ENCODE measurements at places on chromosomes 16 and 17. TPM values are rescaled to one million over a fixed set of nuclear protein-coding genes. Genes with fewer than 3 reads are reported as not detected.

DNA sequence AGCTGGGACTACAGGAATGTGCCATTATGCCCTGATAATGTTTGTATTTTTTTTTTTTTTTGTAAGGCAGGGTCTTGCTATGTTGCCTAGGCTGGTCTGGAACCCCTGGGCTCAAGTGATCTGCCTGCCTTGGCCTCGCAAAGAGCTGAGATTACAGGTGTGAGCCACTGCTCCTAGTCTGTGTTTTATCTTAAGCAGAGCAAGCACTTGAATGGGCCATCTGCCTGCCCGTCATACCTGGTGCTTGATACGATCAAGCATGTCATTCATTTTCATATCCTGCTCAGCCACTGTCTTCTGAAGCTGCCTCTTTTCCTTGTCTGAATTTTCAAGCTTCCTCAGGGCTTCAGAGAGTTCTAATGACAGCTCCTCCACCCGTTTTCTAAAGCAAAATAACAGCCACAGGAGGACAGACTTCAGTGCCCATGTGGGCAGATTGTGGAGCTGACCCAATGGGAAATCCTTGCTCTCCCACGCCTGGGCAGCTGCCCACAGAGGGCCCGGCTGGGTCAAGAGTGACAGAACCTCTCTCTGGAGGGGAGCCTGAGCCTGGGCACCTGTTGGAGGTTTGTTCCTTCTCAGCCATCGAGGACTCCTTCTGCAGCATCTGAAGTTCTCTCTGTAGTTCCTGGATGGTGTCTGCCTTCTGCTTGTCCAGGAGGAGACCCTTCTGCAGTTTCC lies 36.5 kb downstream of the DHX38 start:
- DNase-seq, result no peak

- no peak for DNase-seq
Measured at GRCh38 chr17:63850401-63850800, 7.9 kb upstream of the SMARCD2 start.

- DNase-seq, result peak; percentile 90
Measured at GRCh38 chr17:31596382-31597323, 205.2 kb downstream of the RAB11FIP4 start.

Gene KRTAP4-4
- not detected for total RNA-seq

DNA sequence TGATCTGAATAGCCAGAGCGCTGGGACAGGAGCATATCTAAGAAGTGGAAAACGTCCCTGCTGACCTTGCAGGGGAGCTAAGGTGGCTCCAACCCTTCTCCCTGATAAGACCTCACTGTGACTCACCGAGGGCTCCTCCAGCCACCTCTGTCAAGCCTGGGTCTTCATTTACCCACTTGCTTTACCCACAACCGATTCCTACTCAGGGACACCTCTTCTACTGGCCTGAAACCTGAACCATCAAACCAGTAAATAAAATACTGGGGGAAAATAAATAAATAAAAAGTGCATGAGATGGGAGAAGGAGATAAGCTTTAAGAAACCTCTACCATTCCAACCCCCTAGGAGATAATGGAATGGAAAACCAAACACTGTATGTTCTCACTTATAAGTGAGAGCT lies 80.2 kb upstream of the ALOX12 start:
- no peak for DNase-seq

GRCh38 chr16:85905110-85906095 lies 6.4 kb downstream of the IRF8 start:
- no peak for DNase-seq

DNA sequence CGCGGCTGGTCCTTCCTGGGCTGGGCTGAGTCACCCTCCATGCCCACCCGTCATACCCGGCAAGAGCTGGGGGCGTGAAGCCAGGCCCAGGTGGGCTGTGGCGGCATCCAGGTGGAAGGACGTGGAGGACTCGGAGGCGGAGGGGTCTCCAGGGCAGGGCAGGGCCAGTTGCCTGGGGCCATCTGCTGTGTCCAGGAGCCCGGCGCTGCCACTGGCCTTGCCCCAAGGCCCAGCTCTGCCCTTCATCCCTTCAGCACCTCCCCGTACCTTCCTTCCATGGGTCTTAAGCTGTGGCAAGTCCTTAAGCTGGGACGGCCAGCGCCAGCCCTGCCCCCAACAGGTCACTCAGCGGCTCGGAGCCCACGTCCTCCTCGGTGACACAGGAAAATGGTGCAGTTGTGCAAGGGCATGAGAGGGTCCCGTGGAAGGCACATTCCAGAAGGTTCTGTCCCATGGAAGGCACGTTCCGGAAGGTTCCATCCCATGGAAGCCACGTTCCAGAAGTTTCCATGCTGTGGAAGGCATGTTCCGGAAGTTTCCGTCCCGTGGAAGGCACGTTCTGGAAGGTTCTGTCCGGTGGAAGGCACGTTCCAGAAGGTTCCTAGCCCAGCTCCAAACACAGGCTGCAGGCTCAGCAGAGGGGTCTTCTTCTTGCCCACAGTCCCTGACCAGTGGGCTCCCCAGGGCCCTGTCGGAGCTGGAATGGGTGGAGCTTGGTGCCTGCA lies 10.4 kb upstream of the CDH15 start:
- no peak for DNase-seq

DNA sequence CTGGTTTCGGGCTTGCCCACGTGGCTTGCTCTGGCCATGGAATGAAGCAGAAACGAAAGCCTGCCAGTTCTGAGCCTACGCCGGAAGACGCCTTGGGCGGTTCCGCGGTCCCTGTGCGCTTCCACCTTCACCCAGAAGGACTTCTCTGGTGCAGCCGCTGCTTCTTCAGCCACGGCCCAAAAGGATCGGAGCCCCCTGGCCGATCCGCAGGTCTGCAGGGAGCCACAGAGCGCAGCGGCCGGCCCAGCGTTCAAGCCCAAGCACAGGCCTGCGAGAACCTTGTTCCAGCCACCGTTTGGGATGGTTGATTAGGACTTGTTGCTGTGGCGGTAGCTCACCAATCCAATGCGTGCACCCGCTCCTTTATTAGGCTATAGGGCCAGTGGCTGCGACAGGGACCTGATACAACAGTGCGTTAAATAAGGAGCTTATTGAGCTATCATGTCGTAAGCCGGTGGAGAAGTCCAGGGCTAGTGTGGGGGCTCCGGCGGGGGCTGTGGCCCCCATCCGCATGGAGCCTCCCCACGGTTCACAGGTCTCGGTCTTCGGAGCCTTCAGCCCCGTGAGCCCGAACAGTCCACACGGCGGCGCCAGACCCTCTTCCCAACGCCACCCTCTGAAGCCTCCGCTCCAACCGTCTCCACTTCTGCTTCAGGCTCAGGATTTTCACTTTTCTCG lies 10.2 kb upstream of the MPP2 start:
- no peak for DNase-seq

DNA sequence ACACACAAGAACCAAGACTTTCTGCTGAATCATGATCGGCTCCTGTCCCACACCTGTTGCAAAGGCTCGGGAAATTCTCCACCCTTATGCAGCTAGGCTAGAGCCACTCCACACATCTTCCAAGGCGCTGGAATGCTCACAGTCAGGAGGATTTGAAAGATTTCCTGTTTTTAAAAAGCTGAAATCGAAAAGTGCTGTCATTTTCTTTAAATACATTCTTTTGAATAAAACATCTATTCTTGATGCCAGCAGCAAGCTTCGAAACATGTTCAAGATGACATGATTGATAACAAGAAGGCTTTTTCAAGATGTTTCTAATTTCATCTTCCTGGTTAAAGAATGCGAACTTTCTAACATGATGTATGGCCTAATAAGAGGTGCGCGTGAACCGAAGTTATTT lies 219.7 kb upstream of the CDH5 start:
- DNase-seq, result no peak

Gene ATAD5
- total RNA-seq, result 5.3 TPM

Gene PSMD11
- total RNA-seq, result 208 TPM

DNA sequence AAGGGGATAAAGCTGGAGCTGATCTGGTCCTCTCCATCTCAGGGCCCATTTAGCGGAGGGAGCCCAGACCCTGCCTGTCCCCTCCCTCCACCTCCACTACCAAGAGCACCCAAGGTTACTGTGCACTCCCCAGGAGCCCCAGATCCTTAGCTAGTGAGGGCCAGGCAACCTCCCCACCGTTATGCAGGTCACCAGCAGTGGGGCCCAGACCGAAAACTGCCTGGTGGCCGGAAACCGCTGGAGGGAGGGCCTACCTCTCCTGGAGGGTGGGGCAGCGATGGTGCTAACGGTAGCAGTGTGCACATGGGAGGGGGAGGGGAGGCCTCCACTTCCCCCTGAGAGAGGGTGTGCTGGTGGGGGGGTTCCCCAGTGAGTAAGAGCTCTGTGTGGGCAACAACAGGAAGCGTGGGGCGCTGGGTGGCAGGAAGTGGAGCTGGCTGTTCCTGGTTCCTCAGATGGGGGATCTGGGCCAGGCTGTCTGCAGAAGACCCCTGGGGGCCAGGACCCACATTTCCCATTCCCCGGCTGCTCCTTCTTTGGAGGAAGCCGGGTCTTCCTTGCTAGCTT lies 4.4 kb downstream of the FMNL1 start:
- no peak for DNase-seq

- DNase-seq, result peak; percentile 81
Measured at GRCh38 chr17:48048384-48049126, 396 bp downstream of the NFE2L1 start.

DNA sequence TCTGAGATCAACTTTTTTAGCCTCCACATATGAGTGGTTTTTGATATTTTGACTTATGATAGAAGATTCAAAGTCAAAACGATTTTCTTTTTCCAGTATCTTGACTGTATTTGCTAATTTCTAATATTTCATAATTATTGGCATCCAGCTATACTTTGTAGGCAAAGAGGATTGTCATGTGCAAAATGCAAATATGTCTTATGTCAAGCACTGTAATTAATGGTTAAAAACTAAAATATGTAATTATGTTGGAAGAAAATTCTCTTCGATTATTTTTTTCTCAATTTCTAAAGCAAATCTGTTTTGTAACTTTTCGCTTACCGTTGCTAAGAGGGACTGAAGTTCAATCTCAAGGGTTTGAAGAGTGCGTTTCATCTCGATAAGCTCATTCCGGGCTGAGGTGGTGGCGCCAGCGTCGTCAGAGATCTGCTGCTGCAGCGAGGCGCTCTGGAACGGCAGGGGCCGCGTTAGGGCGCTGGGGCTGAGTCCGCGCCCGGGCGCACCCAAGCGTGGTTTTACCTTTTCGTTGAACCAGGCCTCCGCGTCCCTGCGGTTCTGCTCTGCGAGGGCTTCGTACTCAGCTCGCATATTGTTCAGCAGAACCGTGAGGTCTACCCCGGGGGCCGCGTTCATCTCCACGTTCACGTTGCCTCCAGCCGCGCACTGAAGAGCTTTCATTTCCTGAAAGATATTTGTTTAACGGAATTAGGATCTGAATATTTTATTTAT lies 3.0 kb downstream of the KRT27 start:
- DNase-seq, result no peak

Gene CDH13
- 62.3 TPM for total RNA-seq

GRCh38 chr17:69497161-69497560 lies 82.7 kb downstream of the MAP2K6 start:
- DNase-seq, result no peak

Gene IRX5
- total RNA-seq, result 0.99 TPM

DNA sequence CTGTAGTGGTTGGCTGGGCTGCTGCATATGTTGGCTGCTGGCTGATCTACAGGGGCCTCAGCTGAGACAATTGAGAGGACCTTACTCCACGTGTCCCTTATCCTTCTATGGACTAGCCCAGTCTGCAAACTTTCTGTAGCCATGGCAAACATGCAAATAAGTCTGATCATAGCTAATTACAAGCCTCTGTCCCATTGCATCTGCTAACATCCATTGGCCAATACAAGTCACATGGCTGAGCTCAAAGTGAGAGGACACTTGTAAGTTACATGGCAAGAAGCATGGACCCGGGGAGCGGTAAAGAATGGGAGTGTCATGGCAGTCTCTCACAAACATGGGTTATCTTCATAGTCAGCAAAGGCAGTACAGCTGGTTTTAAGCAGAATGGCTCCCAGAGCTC lies 11.6 kb upstream of the IL4R start:
- no peak for DNase-seq

GRCh38 chr17:65071861-65072260 lies 15.3 kb upstream of the GNA13 start:
- no peak for DNase-seq

- DNase-seq, result no peak
Measured at GRCh38 chr17:81514489-81514738, 1.8 kb upstream of the ACTG1 start.

GRCh38 chr16:81310045-81310644 lies 4.6 kb upstream of the GAN start:
- no peak for DNase-seq

DNA sequence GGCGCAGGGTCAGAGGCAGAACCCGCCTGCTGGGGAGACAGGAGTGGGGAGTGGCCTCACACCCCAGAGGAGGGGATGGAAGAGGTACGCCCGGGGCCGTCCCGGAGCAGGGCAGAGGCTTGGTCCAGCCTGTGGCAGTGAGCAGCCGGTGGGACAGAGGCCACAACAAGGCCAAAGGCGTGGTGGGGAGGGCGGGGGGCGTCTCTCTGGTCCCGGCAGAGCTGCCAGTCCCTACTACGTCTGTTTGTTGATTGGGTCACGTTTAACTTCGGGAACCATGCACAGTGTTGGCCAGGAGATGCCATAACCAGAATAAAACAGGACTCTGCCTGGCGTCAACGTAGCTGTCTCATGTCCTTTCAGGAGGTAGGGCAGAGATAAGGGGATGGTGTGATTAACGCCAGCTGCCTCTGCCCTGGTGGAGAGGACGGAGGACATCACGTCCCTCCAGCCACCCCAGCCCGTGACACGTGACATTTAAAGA lies 192.8 kb downstream of the BANP start:
- no peak for DNase-seq

Gene TERB1
- total RNA-seq, result not detected

Gene FBXL20
- 7.2 TPM for total RNA-seq

Gene RBFOX1
- total RNA-seq, result not detected

Gene MT3
- total RNA-seq, result not detected

DNA sequence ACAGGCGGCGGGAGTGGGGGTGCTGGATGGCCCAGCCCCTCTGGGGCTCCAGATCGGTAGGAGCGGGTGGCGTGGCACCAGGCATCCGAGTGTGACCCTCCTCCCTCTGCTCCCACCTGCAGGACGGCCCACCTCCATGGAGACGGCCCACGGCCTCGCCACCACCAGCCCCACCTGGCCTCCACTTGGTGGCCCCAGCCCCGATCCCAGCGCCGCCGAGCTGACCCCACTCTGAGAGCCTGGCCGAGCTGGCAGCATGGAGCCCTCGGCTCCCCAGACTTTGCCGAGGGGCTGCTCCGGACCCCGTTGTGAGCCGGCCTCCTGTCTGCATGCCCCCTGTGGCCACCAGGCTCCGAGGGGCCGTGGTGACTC lies 4.7 kb upstream of the NUDT16L1 start:
- DNase-seq, result no peak

Data from pulmonary artery endothelial cell (primary cell).